ENCODE measurements at places on chromosomes 6 and 20.

GRCh38 chr6:41685641-41686380, 47.5 kb downstream of the MDFI start:
- no peak for DNase-seq

DNA sequence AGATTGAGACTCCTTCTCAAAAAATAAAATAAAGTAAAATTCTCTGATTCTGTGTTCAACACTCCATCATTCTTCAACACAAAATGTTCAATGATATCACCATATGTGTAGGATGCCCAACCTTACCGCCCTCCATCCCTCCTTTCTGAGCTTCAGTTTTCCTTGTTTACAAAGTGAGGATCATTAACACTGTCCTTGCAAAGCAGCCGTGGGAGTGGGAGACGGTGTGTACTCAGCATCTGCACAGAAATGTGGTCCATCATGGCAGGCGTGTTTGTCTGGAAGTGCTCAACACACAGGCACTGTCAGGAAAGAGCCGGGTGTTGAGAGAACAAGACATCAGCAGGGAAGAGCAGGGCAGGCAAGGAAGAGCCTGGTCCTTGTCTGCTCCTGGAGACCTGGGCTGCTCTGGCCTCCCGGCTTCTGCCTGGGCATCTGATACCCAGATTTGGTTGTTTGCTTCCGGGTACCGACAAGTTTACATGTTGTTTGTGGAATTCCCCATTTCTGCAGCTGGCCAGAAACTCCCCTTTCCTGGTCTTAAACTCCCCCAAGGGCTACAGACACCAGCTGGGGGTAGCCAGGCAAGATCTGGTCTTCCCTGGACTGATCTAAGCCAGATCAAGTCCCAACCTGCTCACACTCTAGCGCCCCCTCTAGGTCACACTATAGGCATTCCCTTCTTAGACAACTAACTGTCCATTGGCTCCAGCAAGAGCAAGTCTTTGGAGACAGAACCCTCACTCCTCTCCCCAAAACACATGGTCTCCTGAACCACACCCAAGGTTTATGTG, 26.7 kb upstream of the TTPAL start:
- no peak for DNase-seq

DNA sequence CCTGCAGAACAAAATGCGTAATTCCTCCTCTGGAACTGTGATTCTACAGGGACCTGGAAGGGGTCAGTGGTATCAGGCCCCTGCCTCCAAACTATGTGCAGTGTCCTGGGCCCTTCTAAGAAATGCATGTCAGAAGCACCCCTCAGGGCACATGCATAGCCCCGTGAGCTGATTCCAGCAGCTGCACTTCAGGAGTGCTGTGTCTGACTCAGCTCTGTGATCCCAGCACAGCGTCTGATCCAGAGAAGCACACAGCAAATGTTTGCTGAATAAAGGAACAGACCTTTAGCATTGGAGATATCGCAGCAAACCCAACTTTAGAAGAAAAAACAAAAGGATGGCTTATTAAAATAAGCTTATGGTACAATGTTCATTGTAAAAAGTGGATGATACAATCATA, 15.8 kb upstream of the MAFB start:
- DNase-seq = no peak

- DNase-seq = no peak
Measured at GRCh38 chr6:106370639-106371038, 10.1 kb downstream of the CRYBG1 start.

Measured in stimulated activated CD8-positive, alpha-beta memory T cell treated with anti-CD3 and anti-CD28 coated beads, Interleukin-4, amount 100 ng/mL, for 4 hours (primary cell).